ENCODE measurements at places on chromosomes 12 and 14.

- no peak for DNase-seq
These were observed 83.3 kb downstream of the PLXNC1 start for GRCh38 chr12:94231709-94232108.

DNA sequence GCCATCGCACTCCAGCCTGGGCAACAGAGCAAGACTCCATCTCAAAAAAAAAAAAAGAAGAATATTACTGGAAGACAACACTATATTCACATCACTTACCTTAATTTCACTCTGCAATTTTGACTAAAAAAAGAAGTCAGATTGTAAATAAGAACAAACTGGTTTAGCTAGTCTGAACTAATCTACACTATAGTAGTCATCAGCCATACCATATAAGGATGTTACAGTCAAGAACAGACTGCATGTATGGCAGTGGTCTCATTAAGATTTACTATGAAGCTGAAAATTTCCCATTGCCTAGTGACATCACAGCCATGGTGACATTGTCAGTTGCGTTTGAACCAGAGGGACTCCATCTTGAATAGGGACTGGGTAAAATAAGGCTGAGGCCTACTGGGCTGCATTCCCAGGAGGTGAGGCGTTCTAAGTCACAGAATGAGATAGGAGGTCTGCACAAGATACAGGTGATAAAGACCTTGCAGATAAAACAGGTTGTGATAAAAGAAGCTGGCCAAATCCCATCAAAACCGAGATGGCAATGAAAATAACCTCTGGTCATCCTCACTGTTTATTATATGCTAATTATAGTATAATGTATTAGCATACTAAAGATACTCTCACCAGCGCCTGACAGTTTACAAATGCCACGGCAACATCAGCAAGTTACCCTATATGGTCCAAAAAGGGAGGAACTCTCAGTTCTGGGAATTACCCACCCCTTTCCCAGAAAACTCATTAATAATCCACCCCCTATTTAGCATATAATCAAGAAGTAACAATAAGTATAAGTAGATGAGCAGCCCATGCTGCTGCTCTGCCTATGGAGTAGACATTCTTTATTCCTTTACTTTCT lies 51.2 kb downstream of the OSBPL8 start:
- no peak for DNase-seq

DNA sequence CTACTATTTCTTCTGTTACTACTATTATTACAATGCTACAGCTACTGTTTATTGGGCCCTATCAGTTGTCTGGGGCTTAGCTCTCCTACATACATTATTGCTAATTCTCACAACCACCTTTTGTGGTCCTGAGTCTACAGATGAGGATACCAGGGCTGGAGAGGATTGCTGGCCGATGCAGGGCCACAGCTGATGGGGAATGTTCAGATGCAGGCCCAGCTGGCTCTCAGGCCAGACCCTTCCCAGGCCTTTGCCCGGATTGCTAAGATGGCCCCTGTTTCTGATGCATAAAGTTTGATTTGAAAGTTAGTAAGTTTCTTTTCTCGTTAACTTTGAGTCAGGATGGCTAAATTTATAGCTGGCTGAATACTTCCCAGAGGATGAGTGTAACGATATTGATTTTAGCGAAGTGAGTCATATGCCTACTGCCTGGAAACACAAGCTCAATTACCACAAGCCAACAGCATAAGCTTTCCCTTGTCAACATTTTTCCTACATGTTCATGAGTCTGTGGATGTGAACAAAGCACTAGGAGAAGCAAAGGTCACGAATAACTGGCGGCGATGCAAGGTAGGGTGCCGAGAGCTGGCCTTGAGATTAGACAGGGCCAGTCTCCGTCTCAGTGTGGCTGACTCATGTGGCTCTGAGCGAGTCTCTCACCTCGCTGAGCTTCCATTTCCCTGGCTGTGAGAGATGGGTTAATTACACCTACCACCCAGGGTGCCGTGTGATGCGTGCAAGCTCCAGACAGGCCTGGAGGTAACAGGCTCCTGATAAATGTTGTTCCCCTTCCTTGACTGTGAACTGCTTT lies 111.0 kb downstream of the BEGAIN start:
- DNase-seq, result no peak

DNA sequence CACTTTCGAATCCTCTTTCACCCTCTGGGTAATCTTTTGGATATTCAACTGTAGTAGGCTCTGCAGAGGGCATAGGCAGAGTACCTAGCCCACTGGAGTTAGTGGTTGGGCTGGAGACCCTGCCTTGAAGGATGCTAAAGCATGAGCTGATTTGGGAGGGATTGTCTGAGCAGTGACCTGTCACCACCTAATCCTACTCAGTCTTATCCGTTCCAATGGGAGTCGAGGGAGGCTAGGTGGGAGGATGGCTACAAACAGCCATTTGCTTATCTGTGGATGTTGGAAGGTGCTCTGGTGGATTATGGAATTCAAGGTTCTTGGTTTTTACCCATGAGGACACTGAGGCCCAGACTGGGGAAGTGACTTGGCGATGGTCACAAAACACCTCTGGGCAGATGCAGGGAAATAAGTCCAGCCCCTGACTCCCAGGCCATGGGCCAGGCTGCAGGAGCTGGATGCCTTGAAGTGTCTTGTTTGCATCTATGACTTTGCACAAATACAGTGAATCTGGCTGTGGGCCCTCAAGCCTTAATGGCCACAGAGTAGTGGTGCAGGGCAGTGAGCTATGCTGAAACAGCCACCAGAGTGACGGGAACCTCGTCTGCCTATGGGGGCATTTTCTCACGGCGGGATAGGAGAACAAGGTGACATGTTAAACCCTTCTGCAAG lies 3.7 kb downstream of the KMT5A start:
- no peak for DNase-seq

DNA sequence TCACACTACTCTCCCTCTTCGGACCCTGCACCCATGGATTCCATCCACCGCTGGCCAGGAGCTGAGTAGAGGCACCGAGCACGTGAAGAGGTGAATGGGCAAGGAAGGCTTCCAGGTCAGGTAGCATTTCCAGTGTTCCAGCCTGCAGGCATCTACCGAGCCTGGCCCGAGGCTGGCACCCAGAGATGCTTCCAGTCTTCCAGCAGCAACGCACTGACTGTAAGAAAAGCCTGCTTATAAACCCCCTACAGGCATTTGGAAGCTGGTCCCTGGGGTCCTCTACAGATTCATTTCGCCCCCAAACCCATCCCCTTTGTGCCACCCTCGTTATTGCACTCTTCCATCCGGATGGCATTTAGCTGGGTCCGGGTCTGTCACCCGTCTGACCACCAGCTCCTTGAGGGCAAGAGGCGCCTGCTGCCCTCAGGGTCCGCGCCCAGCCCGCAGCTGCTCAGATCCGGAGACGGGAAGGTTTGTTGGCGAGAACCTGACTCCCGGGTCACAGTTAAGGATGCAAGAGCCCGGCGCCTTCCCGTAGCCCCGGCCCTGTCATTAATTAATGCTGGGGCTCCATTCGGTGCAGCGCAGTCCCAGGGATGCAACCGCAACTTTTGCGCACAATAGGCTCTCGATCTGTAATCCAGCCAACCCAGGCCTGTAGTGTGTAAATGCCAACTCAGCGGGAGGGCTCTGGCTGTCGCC lies 614 bp upstream of the MARK3 start:
- peak; percentile 83 for DNase-seq

GRCh38 chr12:79406993-79407392 lies 283.8 kb downstream of the PAWR start:
- no peak for DNase-seq

DNA sequence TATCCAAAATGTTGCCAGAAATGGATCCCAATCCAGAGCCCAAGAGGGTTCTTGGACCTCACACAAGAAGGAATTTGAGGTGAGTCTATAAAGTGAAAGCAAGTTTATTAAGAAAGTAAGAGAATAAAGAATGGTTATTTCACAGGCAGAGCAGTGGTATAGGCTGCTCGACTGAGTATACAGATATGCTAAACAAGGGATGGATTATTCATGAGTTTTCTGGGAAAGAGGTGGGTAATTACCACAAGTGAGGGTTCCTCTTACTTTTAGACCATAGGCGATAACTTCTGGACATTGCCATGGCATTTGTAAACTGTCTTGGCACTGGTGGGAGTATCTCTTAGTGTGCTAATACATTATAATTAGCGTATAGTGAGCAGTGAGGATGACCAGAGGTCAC lies 73.6 kb downstream of the ETNK1 start:
- DNase-seq, result no peak

GRCh38 chr14:55303691-55304145 lies 32.5 kb downstream of the FBXO34 start:
- DNase-seq, result no peak

GRCh38 chr14:44404036-44404435 lies 103.0 kb downstream of the FSCB start:
- no peak for DNase-seq

DNA sequence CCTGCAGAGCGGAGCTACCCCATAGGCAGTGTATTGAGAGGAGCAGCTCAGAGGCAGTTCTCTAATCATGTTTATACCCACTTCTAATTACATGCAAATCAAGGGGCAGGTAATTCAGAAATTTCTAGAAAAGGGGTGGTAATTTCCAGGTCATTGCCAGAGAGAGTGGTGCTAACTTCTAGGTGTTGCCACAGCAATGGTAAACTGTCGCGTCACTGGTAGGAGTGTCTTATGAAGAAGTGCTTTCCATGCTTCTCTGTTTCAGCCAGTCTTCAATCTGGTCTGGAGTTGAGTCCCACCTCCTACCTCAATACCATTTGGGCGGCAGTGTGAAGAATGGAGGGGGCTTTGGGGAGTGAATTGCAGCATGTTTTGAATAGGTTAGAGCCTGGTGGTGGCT lies 8.5 kb upstream of the AMN1 start:
- no peak for DNase-seq

DNA sequence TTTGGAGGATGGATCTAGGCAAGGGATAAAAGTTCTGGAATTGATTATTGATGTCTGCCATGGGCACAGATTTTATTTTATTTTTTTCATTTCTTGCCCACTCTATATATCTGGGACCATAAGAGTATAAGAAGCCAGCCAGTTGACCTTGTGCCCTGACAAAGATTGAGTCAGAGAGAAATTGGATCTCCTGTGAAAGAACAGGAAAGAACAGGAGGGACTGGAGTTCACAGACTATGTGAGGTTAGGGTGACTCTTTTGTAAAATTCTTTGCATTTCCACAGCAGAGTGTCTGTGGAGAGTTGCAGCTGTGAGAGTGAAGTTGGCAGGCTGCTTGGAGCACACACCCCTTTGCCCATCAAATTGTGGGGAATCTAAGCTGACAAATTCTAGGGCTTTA lies 358.4 kb upstream of the TBX3 start:
- no peak for DNase-seq

GRCh38 chr12:124679047-124679446 lies 111.6 kb upstream of the NCOR2 start:
- no peak for DNase-seq

GRCh38 chr12:30756074-30756473 lies 1.3 kb upstream of the CAPRIN2 start:
- no peak for DNase-seq

GRCh38 chr12:85588221-85588620 lies 248.0 kb downstream of the RASSF9 start:
- DNase-seq, result no peak

- DNase-seq, result no peak
These were observed 65.7 kb downstream of the TNFAIP2 start for GRCh38 chr14:103188810-103189480.

GRCh38 chr12:108843187-108843586 lies 14.2 kb downstream of the SSH1 start:
- no peak for DNase-seq

DNA sequence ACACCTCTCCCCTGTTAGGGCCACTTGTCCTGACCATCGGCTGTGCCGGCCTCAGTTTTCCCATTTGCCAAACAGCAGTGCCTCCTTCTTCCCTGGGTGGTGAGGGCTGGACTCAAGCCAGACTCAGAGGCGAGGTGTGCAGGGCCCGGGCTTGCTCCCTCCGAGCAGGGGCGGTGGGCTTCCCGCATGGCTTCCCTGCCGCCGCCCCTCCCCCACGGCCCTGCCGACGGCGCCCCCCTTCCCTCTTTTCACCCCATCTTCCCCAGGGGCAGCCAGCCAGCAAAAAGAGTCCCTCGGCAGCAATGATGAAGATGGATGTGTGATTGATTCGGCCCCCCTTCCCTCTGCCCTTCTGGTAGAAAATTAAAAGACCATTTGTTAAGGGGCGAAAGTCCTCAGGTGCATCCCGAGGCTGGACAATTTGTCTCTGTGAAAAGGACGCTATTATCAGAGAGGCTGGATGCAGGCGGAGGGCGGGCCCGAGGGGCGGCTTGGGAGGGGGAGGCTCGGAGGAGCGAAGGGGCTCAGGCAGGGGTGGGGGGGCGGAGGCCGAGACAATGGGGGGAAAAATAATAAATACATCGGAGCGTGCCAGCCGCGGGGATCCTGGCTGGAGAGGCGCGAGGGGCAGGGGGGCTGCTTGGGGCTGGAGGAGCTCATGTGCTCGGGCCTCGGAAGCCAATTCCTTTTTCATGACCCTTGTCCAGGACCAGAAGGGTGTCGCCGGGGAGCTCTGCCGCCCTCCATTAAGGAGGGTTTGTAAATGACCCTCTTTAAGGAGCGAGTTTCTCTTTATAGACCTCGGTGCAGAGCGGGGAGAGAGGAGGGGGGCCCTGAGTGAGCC lies 48.0 kb upstream of the LHX5 start:
- no peak for DNase-seq

DNA sequence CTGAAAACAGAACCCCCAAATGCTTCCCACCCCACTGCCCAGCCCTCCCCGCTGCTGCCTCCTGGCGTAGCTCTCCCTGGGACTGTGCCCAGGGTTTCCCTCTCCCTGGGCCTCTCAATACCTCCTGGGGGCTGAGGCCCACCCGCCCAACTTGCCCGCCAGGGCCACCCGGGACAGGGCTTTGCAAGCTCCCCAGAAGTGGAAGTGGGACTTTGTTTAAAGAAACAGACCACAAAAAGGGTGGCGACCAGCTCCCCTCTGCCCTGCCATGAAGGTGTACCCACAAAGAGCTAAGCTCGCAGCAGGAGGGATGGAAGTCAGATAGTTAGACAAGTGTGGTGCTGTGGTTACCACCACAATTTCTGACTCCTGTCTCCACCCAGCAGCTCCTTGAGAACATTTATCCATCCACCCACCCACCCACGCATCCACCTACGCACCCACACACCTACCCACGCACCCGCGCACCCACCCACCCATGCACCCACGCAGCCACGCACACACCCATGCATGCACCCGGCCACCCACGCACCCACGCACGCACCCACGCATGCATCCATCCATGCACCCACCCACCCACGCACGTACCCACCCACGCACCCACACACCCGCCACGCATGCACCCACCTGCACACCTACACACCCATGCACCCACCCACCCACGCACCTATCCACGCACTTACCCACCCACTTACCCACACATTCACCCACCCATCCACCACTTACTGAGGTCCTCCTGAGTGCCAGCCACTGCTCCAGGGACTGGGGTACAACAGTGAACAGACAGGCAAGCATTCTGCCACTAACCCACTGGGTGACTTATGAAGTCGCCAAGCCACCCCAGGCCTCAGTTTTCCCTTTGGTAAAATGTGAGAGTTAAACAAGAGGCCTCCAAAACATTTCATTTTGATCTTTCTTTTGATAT lies 127.3 kb downstream of the SCARB1 start:
- DNase-seq, result no peak

GRCh38 chr12:130669205-130669557 lies 46.9 kb downstream of the RIMBP2 start:
- peak; percentile 16 for DNase-seq

GRCh38 chr14:91125271-91125660 lies 11.4 kb downstream of the DGLUCY start:
- DNase-seq, result no peak

- DNase-seq, result peak; percentile 63
These were observed 23.7 kb downstream of the LGMN start for GRCh38 chr14:92724516-92725340.
